ENCODE measurements at places on chromosomes 11 and 22.
A peak's percentile ranks its signal among the peaks of the same experiment; 100 is the strongest.

GRCh38 chr11:21811572-21811971 lies 381.3 kb upstream of the ANO5 start:
- H3K27me3 ChIP-seq, result no peaks in the 10 kb centered on the region
- no peaks in the 10 kb centered on the region for H3K36me3 ChIP-seq
- no peak overlapping the region for H3K27ac ChIP-seq
- no peak for DNase-seq

DNA sequence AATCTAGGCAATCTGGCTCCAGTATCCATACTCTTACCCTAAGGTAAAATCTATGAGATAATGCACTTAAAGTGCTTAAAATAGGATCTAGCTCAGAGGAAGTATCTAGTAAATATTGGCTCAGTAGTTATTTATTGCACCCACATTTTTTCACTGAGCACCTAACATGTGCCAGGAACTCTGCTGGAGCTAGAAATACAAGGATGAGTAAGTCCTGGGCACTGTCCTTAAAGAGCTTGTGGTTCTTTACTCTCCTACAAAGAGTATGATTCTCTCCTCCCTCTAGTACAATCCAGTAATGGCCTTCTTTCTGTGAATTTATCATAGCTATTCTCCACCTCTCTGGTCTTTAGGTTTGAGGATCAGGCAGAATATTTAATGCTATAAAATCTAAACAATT lies 59.2 kb downstream of the DEUP1 start:
- H3K27me3 ChIP-seq, result no peaks in the 10 kb centered on the region
- no peak overlapping the region for H3K27ac ChIP-seq
- no peak for DNase-seq
- H3K4me1 ChIP-seq, result no peaks in the 10 kb centered on the region
- no peak overlapping the region for H3K4me3 ChIP-seq

GRCh38 chr11:72789493-72790131 lies 4.2 kb downstream of the STARD10 start:
- peak overlapping the region; percentile 11 for H3K27ac ChIP-seq
- no peaks in the 10 kb centered on the region for H3K36me3 ChIP-seq
- peaks cover 31% of the 10 kb centered on the region for H3K4me1 ChIP-seq
- DNase-seq, result no peak
- H3K27me3 ChIP-seq, result no peaks in the 10 kb centered on the region

DNA sequence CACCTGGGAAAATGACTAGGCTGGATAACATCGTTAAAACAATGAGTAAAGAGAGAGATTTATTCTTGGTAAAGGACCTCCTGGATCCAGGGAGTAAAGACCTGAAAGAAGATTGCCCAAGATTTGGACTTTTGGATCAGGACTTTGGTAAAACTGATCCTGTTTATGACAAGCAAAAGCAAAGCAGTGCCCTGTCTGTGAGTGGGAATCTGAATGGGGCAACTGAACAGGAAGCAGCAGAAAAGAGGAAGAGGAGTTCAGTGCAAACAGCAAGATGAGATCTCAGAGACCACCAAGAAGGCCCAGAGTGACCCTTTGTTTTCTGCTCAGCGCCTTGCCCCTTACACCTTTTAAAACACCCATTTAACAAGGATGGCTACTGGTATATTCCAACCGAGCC lies 122.0 kb downstream of the VPREB1 start:
- H3K4me3 ChIP-seq, result peak overlapping the region; percentile 25
- H3K36me3 ChIP-seq, result no peaks in the 10 kb centered on the region
- H3K27me3 ChIP-seq, result no peaks in the 10 kb centered on the region
- H3K4me1 ChIP-seq, result peaks cover 62% of the 10 kb centered on the region
- no peak for DNase-seq
- H3K27ac ChIP-seq, result peak overlapping the region; percentile 78

- no peak overlapping the region for H3K27ac ChIP-seq
- H3K4me3 ChIP-seq, result no peak overlapping the region
- no peaks in the 10 kb centered on the region for H3K36me3 ChIP-seq
- no peak for DNase-seq
- no peaks in the 10 kb centered on the region for H3K4me1 ChIP-seq
- peaks cover 18% of the 10 kb centered on the region for H3K27me3 ChIP-seq
Observed at GRCh38 chr11:20623252-20623651, 23.8 kb downstream of the SLC6A5 start.

DNA sequence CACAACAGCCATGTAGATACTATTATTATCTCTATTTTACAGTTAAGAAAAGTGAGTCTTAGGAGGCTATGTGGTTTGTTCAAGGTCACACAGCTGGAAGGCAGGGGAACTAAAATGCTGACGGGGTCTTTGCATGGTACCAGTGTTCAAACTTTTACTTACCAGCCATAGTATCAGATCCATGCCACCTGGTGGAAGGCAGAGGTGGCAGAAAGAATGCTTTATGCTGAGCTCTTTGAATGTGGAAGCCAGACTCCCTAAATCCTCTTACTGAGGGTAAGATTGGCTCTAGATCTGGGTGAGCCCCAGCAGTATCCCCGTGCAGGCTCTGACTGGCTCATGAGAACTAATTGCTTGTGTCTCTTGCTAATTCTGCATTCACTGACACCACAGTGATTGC lies 54.3 kb upstream of the NAV2 start:
- no peaks in the 10 kb centered on the region for H3K4me1 ChIP-seq
- DNase-seq, result no peak
- H3K4me3 ChIP-seq, result no peak overlapping the region
- peaks cover 8% of the 10 kb centered on the region for H3K27me3 ChIP-seq
- H3K36me3 ChIP-seq, result no peaks in the 10 kb centered on the region
- no peak overlapping the region for H3K27ac ChIP-seq

GRCh38 chr22:40599731-40600130 lies 36.8 kb downstream of the MRTFA start:
- H3K27ac ChIP-seq, result peak overlapping the region; percentile 63
- H3K4me3 ChIP-seq, result no peak overlapping the region
- H3K36me3 ChIP-seq, result no peaks in the 10 kb centered on the region
- DNase-seq, result no peak
- H3K27me3 ChIP-seq, result no peaks in the 10 kb centered on the region
- H3K4me1 ChIP-seq, result peaks cover 53% of the 10 kb centered on the region

DNA sequence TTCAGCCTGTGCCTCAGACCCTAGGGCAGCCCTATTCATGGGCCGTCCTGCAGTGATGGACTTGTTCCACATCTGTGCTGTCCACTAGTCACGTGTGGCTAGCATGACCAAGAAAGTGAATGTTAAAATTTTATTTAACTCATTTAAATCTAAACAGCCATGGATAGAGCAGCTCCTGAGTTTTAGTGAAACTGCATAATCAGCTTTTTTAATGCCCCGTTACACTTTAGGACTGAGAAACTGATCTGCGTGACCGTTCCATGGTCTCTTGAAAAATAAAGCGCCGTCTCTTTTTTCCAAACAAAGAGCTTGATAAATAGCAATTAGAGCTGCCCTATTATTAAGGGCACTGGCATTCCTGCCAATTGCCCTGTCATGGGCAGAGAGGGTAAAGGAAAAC lies 76.5 kb upstream of the SNX19 start:
- no peak for DNase-seq
- H3K4me3 ChIP-seq, result no peak overlapping the region
- H3K36me3 ChIP-seq, result no peaks in the 10 kb centered on the region
- H3K4me1 ChIP-seq, result no peaks in the 10 kb centered on the region

GRCh38 chr11:36822829-36823228 lies 224.8 kb upstream of the RAG2 start:
- H3K4me3 ChIP-seq, result no peak overlapping the region
- H3K36me3 ChIP-seq, result no peaks in the 10 kb centered on the region
- H3K4me1 ChIP-seq, result no peaks in the 10 kb centered on the region
- H3K27ac ChIP-seq, result no peak overlapping the region

DNA sequence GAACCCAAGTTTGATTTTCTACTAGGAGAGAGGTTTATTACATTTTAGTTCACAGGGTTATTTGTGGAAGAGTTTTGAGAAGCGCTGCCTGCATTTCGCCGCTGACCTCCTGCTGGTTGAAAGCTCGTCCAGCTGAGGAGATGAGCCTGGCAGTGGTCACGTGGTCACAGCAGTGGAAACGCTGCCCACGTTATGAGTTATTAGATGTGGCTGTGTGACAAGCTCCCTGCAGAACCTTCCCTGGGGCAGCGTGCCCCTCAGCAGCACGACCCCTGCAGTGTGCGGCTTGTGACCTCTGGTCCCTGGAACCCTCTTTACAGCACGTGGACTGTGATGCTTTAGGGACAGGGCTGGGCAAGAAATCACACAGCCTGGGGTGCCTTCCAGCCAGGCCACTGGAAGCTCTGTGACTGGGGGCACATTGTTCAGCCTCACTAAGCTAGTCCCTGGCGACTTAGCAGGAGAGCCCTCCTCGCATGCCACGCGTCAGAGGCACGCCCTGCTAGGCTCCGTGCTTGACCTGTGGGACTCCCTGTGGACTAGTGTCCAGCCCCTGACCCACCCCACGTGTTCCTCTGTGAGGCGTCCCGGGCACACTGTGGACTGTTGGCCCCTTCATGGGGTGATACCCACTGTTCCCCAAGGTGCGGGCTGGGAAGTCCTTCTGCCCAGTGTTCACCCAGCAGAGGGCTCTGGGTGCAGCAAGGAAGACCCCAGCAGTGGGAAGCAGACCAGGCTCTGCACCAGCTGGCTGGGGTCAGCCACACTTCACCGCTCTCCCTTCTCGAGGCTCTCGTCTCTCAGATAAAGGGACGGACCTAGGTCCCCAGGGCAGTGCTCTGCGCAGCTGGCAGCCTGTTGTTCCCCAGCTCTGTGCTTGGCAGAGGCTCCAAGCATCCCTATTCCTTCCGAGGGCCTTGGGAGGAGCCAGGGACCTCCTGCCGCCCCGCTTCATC lies 349.5 kb downstream of the TBC1D22A start:
- no peak overlapping the region for H3K27ac ChIP-seq
- no peaks in the 10 kb centered on the region for H3K27me3 ChIP-seq
- DNase-seq, result no peak

DNA sequence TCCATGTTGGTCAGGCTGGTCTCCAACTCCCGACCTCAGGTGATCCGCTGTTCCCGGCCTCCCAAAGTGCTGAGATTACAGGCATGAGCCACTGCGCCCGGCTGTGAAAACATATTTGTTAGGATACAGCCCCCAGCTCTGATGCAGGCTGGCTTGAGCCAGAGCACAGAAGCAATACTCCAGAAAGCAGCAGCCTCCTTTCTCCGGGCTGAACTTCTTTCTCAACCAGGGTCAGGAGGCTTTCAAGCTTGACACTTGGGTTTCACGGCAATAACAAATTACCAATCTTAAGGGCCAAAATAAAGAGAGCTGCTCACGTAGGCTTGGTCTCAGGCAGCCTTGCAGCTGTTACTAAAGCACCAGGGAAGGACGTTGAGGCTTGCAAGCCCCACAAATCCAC lies 10.8 kb upstream of the CECR2 start:
- H3K27me3 ChIP-seq, result peaks cover 7% of the 10 kb centered on the region
- no peak overlapping the region for H3K27ac ChIP-seq
- no peaks in the 10 kb centered on the region for H3K36me3 ChIP-seq
- H3K4me1 ChIP-seq, result no peaks in the 10 kb centered on the region
- DNase-seq, result no peak
